HS-5 (cell line): ENCODE measurements at places on chromosomes 12 and 14.

- DNase-seq: no peak
Measured at GRCh38 chr12:131751335-131751734, 40.4 kb downstream of the SFSWAP start.

GRCh38 chr14:105187935-105188524 lies 6.9 kb upstream of the NUDT14 start:
- no peak for DNase-seq

- DNase-seq: no peak
Measured at GRCh38 chr12:114799574-114800487, 115.9 kb upstream of the TBX3 start.

GRCh38 chr12:124898200-124898922 lies 16.1 kb downstream of the UBC start:
- no peak for DNase-seq

- no peak for DNase-seq
Measured at GRCh38 chr12:93360688-93361087, 17.0 kb upstream of the NUDT4 start.

DNA sequence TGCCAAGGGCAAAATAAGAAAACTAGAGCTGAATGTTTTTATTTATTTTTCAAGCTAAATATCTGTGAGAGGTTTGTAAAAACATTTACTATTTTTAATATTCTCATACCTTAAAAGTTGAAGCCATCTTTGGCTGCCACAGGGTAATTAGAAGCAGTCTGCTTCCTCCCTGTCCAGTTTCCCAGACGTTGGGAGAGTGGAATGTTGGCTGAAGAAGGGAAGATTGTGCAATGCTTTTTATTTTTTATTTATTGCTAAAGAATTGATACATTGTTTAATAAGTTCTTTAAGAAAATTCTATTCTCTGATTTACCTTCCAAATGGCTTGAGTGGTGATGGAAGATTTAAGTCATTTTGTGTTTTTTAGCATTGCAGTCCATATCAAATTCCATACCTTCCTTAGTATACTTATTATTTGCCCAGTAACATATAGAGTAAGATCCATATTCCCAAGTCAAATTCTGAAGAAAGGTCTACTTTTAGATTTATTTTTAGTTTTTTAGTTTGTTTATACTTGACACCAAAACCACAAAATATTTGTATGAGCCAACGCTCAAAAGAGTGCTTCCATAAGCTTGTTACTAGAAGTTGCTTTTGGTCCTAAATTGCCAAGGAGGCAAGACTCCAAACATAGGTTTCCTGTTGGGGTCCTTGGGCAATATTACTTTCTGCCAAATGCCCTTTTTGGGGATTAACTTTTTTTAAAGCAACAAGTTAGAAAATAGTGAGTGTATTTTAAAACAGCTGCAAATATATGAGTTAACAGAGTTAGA lies 124.0 kb upstream of the CPM start:
- DNase-seq: no peak

DNA sequence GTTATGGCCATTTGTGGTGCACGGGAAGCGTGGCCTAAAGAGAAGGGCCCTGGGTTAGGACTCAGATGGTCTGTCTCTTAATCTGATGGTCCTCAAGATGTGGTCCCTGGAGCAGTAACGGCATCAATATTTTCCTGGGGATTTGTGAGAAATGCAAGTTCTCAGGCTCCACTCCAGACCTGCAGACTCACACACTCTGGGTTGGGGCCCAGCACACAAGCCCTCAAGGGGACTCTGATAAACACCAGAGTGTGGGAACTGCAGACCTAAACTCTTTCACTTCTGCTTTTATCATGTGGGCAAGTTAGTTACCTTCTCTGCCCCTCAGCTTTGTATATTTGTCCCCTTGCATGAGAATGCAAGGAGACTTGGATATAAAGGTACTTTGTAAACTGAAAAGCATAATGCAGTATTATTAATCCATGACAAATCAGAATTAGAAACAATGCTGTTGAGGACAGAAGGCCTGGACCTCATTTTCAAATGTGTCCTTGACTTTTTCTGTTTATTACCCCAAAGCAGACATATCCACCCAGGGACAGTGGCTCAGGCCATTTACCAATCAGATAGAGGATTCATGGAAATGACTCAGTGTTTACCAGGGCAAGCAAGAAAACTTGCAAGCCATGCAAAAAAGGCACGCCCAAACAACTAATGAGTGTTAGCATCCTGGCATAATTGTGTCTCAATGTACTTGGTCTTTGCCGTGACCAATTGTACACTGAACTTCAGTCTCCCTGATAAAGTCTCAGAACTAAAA lies 157.0 kb downstream of the ASCL1 start:
- DNase-seq: no peak

GRCh38 chr14:81523616-81524015 lies 10.0 kb downstream of the SEL1L start:
- DNase-seq: no peak

GRCh38 chr12:108599541-108599940 lies 1.7 kb upstream of the TMEM119 start:
- no peak for DNase-seq

GRCh38 chr12:110677206-110677911 lies 11.6 kb downstream of the HVCN1 start:
- DNase-seq: no peak

GRCh38 chr12:38811814-38812356 lies 93.5 kb downstream of the CPNE8 start:
- DNase-seq: no peak

- DNase-seq: no peak
Measured at GRCh38 chr14:35189422-35189821, 67.1 kb downstream of the PRORP start.

- DNase-seq: no peak
Measured at GRCh38 chr14:65137648-65138307, 35.5 kb upstream of the MAX start.

GRCh38 chr14:90545966-90546751 lies 149.3 kb downstream of the CALM1 start:
- DNase-seq: no peak

GRCh38 chr14:103925316-103925715 lies 2.9 kb upstream of the TDRD9 start:
- no peak for DNase-seq

DNA sequence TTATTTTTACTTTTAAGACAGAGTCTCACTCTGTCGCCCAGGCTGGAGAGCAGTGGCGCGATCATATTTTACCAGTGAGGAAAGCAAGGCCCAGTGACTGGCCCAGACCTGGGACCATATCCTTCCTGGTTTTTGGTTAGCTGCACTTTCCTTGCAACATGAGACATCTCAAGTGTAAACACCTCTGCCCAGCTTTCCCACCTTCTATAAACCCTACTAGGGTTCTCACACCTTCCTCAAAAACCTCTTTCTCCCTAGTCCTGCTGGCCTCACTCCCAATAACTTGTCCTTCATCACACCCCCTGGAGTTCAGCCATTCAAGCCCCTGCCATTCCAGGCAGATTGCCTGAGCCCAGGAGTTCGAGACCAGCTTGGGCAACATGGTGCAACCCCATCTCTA lies 10.3 kb upstream of the PRPH start:
- no peak for DNase-seq

GRCh38 chr14:100052819-100053218 lies 12.4 kb upstream of the EVL start:
- no peak for DNase-seq

DNA sequence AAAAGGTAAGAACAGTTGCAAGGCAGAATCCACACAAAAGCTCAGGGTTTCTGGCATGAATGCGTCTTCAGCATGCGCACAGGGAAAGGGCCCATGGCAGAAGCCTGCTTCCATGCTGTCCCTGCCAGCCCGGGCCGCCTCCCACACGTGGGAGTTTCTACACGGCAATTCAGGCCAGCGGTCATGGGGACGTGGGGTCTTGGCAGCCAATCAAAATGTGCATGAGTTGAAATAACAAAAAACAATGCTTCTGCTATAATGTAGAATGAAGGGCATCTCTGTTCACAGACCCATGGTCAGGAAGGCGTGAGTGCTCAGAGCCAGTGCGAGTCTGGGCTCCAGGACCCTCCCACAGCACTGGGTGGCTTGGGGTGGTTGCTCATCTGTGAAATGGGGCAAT lies 28.6 kb downstream of the AMN start:
- no peak for DNase-seq

DNA sequence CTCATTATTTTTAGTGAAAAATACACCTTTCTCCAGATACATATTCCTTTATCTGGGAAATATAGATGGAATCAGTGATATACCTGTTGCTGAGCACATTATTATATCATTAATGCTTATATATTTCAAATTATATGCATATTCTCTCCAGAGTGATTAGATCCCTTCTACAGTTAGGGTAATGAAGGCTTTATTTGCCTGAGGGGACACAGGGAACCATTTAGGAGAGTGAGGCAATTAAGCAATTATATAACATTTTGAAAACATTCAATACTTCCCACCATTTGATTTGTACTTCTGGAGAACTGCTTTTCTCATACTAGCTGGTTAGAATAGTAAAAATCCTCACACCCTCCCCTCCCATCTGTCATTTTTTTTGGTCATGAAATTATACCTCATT lies 212.8 kb upstream of the NOVA1 start:
- DNase-seq: no peak

DNA sequence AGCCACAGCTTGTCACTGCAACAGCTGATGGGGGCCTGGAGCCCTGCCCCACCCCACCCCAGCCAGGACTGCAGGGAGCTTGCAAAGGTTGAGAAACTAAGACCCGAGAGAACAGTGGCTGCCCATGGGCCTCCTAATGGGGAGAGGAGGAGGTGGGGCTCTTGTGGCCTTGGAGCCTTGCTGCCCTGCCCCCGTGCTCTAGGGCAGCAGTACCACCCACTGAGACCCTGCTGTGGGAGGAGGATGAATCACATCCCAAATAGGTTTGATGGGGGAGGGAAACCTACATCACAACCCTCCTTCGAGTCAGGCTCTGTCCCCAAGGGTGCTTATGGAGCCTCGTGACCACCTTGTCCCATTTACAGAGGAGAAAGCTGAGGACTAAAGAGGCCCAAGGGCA lies 15.9 kb downstream of the HHIPL1 start:
- DNase-seq: no peak
